Stimulated activated naive CD8-positive, alpha-beta T cell treated with anti-CD3 and anti-CD28 coated beads, Interleukin-15, amount 100 ng/mL, for 72 hours (primary cell): ENCODE measurements at places on chromosomes 11 and 22.

GRCh38 chr11:1879941-1880720 is 11.6 kb downstream of the PRR33 start:
- no peak for DNase-seq

GRCh38 chr22:21981874-21982273 is 713 bp downstream of the TOP3B start:
- DNase-seq: no peak

- DNase-seq: no peak
Measured at GRCh38 chr11:79173615-79174014, 267.2 kb downstream of the TENM4 start.

DNA sequence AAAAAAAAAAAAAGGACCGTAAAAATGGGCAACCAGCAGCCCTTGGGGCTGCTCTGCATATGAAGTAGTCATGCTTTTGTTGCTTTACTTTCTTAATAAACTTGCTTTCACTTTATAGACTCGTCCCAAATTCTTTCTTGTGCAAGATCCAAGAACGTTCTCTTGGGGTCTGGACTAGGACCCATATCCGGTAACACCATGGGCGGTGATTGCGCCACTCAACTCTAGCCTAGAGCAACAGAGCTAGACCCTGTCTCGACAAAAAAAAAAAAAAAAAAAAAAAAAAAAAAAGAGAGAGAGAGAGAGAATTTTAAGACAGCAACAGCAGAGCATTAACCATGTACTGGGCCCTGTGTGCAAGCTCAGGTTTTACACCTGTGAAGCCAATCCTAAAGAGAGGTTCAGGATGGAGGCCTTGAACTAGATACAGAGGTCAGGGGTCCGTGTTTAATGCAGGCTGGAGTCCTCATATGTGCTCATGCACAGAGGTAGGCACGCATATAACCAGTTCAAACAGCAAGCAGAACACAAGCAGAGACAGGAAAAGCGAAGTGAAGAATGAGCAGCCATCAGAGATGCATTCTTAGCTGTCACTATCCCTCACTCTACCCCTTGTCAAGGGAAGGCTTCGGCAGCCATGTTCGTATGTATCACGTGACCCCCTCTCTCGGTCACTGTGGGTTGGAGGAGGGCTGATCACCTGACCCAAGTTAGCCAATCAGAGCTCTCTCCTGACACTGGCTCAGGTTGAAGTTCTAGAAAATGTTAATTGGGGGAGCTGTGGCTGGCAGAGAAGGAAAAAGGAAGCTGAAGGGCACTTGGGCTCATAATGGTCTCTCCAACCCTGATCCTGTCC is 16.7 kb upstream of the SYT12 start:
- DNase-seq: peak; percentile 52

- no peak for DNase-seq
Measured at GRCh38 chr11:130124096-130124495, 35.5 kb upstream of the ST14 start.

GRCh38 chr22:38313384-38313955 is 3.8 kb downstream of the CSNK1E start:
- DNase-seq: no peak

GRCh38 chr11:11318961-11319360 is 34.1 kb downstream of the CSNK2A3 start:
- no peak for DNase-seq

GRCh38 chr11:132064987-132065620 is 694.7 kb downstream of the NTM start:
- DNase-seq: no peak

DNA sequence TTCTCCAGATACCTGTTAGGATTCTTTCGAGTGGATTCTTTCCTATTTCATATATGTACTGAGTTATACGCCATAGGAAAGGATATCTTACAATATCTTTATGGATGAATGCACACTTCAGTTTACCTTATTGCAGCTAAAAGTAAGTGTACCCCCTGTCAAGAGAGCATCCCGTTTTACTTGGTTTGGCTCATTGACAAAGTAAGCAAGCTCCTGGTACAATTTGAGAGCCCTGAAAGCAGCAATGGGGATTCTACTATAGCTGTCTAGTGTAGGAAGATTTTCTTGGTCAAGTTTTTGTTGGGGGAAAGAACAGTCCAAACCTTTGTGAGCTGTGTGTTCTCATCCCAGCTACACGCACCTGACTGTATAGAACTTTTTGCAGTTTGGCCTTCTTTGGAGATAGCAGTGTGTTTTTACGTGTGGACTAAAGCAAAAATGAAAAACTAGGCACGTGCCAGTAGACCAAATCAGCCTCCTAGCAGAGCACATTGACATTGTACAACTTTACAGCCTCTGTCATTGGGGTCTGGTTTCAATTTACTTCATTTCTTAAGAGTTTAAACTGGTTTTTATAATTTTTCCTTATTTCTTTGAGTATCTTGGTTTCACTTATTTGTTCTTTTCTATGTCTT is 44.0 kb downstream of the PPP6R3 start:
- DNase-seq: no peak

- no peak for DNase-seq
Measured at GRCh38 chr11:77868744-77869143, 47.8 kb downstream of the AAMDC start.

DNA sequence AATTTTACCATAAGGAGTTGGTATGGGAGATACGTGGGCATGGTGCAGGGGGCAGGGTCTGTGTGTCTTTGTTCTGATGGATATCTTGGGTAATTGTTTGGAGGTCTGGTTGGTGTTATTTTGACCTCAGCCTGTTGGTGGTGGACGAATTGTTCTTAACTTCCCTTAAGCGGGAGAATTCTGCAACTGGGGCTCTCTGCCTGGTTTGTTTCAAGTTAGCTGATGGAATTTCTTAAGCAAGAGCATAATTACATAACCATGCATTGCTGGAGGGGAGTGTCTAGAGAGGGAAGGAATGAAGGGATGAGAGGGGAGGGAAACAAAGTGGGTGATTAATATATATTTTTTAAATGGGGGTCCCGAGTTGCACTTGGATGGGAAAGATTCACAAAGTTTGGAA is 908.5 kb upstream of the RAG2 start:
- DNase-seq: no peak

DNA sequence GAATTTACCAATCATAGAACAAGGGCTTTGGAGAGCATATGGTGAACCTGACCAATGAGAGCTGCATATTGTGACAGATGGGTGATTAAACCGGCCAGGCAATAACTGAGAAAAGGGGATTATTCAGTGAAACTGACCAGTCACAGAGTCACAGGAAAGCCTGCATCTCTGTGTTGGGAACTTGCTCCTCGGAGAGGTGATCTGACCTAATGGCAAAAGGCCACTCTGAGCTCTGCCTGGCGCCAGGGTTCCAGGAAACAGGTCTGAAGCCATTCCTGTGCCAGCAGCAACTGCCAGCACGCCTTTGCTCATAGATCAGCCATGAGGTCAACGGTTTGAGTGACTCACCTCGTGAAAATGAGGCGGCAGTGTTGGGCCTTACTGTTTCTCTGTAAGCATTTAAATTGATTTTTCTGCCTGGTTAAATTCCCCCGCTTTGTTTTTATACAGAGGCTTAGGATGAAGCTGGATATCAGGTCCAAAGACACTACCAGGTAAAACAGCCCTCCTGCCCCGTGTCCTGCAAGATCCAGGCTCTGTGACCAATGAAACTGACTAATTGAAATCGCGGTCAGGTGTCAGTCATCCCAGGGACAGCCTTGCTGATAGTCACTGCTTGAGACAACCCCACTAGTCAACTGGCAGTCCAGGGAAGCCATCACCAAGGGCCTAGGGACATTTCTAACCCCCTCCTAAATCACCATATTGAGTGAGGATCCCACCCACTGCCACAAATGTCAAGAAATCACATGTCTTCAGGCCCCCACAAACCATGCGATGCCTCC is 35.8 kb upstream of the MYOD1 start:
- DNase-seq: no peak

DNA sequence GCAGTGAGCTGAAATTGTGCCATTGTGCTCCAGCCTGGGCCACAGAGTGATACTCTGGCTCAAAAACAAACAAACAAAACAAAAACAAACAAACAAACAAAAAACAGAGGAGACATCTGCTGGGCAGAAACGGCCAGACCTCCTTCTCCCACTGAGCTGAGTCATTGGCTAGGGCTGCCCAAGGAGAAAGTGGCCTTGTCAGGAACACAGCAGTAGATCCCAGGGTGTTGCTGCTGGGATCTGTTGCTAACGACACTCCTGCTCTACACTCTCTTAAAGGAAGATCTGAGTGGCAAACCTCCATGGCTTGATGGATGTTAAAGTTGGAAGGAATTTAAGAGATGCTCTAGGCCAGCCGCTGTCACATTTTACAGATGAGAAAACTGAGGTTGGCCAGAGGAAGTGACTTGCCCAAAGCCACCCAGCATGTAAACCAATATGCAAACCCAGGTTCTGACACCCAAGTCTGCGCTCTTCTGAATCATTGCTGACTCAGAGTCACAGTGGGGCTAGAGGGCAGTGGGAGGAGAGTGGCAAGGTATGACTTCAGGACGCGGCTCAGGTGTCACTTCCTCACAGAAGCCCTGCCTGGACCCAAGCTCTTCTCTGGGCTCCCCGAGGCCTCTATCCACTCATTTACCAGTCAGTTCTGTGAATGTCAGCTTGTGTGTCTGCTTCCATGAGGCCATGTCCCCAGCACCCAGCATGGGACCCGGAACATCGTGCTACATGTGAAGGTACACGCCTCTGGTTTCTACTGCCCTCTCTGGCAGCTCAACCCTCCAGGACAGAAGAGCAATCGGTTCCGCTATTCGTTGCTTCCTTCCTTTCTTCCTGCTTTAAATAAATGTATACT is 11.3 kb upstream of the GDPD5 start:
- peak; percentile 33 for DNase-seq
